Skeletal muscle tissue (tissue), 5 donors: ENCODE measurements at places on chromosomes 12 and 14. TPM values are rescaled to one million over a fixed set of nuclear protein-coding genes. Genes with fewer than 3 reads are reported as not detected.

Gene EML1
- 37.6 TPM for total RNA-seq

Gene ASB2
- total RNA-seq = 16.2 TPM

Gene ADSS1
- total RNA-seq = 89.8 TPM

Gene HHIPL1
- total RNA-seq = 2.6 TPM

Gene FLVCR2
- total RNA-seq = 7.3 TPM

Gene FOXN4
- total RNA-seq = not detected

Gene ACOT4
- total RNA-seq = 0.52 TPM

Gene HOXC5
- total RNA-seq = 0.52 TPM

Gene SLC38A4
- total RNA-seq = 4.7 TPM

Gene PSMA6
- total RNA-seq = 230 TPM

Gene AQP2
- total RNA-seq = not detected

Gene CPM
- total RNA-seq = 2.1 TPM

Gene DPF3
- 1.6 TPM for total RNA-seq

Gene KRT2
- total RNA-seq = not detected

Gene ANO4
- total RNA-seq = 0.52 TPM

Gene WIF1
- 1.0 TPM for total RNA-seq

Gene TAC3
- not detected for total RNA-seq

Gene DLK1
- total RNA-seq = 283 TPM

Gene RNASE7
- total RNA-seq = not detected

Gene SYCP3
- total RNA-seq = not detected

Gene KLRF1
- total RNA-seq = not detected

Gene VASH1
- total RNA-seq = 24.0 TPM

Gene CCDC196
- not detected for total RNA-seq

Gene ARF6
- total RNA-seq = 24.5 TPM

Gene KRT71
- total RNA-seq = not detected

Gene HSPA2
- 11.0 TPM for total RNA-seq

Gene RERG
- 4.7 TPM for total RNA-seq

Gene CLEC7A
- total RNA-seq = 2.1 TPM

Gene PARPBP
- 4.7 TPM for total RNA-seq

Gene PUS7L
- 10.4 TPM for total RNA-seq

Gene GLS2
- total RNA-seq = not detected

Gene CLEC1B
- total RNA-seq = not detected

Gene ARHGEF25
- 23.0 TPM for total RNA-seq

Gene IL26
- total RNA-seq = not detected

Gene GARIN6
- total RNA-seq = not detected

Gene TBPL2
- total RNA-seq = not detected

Gene HOXC12
- not detected for total RNA-seq

Gene KRT74
- total RNA-seq = not detected

Gene AP4S1
- total RNA-seq = 14.6 TPM
